ENCODE measurements at places on chromosomes 1 and 21.

DNA sequence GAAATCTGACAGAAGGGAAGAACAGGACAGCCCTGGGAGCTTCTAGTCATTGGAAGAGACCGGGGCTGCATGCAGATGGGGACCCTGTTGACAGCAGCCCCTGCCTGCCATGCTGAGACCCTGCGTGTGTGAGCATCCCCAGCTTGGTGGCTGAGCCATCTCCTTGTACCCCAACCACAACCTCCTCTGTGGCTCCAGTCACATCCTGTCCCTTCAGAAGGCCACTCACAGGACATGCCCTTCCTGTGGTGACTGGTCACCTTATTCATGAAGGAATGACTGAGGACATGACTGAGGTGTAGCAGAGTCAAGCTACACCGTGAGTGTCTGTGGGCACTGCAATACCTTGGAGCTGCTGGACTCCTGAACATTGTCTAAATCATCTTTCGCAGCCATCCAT lies 141.8 kb upstream of the ERRFI1 start:
- no peak for DNase-seq

DNA sequence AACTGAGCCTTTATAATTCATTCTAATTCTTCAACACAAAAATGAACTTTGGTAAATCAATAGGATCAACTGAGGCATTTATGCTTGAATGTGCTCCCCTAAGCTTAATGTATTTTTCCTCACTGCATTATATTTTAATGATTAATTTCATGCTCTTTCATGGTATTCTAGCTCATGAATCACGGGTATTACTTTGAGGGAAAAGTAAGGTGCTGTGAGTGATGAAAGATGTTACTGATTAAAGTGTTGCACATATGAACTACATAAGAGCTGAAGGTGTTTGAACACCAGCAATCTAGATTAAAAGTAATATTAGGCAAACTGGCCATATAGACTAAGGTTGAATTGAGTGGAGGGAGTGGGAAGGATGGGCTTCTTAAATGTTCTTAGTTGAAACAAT lies 1.9 kb downstream of the DPYD start:
- no peak for DNase-seq

GRCh38 chr1:180387413-180387812 lies 115.0 kb downstream of the ACBD6 start:
- no peak for DNase-seq

DNA sequence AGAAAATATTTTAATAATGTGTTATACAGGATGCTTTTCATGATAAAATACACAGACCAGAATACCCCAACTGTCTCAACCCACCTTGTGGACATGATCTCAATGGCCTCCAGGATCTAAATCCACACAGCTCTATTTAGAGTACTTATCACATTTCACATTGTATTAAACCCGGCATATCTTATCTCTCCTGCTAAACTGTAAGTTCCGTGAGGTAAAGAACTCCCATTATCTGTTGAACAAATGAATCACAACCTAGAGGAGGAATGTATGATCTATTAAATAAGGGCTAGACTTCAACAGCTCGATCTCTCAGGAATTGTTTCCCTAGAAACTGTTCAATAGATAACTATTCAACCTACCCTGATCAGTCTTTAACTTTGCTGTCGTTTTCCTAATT lies 6.9 kb downstream of the ETV3 start:
- DNase-seq: no peak

GRCh38 chr1:181135437-181135731 lies 46.9 kb downstream of the IER5 start:
- no peak for DNase-seq

GRCh38 chr1:59971464-59971911 lies 44.9 kb upstream of the CYP2J2 start:
- DNase-seq: peak; percentile 53

DNA sequence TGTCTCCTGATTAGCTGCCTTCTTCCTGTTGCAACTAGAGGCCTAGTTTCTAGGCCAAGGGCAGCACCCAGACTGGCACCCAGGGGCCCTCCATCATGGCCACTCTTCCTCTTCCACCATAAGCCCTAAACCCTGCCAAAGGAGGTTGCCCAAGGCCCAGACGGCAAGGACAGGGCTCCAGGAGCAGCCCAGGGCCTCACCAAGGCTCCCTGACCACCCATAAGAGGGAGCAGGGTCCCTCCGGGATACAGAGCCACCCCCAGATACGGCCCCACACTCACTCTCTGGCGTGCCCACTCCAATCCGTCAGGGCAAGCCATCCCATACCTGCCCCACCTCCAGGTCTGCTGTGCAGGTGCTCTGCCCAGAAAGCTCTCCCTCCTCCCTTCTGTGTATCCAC lies 79.9 kb downstream of the ITPKB start:
- DNase-seq: no peak

- no peak for DNase-seq
Measured at GRCh38 chr1:61011561-61012263, 70.6 kb upstream of the NFIA start.

GRCh38 chr1:75594327-75594726 lies 16.6 kb downstream of the SLC44A5 start:
- DNase-seq: no peak

DNA sequence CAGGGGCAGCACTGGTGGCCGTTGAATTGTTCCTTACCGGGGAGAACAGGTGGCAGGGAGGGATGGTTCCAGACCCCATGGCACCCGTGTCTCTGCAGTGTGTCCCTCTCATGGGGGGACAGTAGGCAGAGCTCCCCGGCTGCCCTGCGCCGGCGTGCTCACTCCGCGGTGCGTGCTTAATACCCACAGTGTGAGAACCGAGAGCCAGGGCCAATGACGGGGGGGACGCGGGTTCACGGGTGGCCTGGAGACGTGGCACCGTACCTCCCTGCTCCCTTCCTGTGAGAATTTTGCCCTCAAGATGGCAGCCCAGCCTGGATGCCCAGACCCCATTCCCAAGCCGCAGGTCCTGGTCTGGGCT lies 47.1 kb downstream of the PRDM16 start:
- no peak for DNase-seq

DNA sequence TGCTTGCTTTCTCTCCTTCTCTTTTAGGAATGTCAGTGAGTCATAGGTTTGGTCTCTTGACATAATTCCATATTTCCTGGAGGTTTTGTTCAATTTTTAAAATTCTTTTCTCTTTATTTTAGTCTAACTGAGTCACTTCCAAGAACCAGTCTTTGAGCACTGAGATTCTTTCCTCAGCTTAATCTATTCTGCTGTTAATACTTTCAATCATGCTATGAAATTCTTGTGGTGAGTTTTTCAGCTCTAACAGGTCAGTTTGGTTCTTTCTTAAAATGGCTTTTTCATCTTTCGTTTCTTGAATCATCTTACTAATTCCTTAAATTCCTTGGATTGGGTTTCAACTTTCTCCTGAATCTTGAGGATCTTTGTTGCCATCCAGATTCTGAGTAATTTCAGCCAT lies 321.0 kb downstream of the PTBP2 start:
- no peak for DNase-seq

DNA sequence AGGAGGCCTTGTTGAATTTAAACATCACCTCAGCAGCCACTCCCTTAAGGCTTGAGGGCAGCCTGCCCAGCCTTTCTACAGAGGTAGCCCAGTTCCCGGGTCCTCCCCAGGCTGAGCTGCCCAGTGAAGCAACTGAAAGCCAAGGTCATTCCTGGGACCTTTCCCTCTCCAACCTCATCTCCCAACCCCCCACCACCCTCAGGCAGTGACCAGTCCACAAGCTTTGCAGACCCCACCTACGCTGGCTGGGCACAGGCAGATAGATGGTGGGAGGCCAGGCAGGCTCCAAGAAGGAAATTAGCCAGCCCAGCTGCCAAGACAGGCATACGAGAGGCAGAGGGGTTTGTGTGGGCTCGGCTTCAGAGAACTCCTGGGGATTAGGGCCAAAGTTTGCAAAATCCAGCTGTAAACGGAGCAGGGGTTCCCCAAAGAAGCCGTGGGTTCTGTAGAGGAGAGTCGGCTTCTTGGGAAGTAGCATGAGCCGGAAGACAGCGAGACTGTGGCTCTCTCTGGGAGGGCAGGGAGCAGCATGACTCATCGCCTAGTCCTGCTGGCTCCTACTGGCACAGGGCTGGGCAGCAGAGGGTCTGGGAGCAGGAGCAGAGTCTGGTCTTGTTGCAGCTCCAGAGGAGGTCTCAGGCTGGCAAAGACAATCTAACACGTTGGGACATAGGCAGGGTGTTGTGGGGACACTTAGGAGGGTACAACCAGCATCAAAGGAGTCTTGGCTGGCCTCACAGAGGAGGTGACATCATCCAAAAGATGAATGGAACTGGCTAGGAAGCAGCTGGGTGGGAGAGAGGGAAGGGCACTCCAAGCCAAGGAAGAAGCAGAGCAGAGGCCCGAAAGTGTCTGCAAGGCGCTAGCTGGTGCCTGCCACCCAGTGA lies 2.8 kb upstream of the ZC3H12A start:
- no peak for DNase-seq

- DNase-seq: no peak
Measured at GRCh38 chr1:230222678-230223077, 155.6 kb downstream of the GALNT2 start.

DNA sequence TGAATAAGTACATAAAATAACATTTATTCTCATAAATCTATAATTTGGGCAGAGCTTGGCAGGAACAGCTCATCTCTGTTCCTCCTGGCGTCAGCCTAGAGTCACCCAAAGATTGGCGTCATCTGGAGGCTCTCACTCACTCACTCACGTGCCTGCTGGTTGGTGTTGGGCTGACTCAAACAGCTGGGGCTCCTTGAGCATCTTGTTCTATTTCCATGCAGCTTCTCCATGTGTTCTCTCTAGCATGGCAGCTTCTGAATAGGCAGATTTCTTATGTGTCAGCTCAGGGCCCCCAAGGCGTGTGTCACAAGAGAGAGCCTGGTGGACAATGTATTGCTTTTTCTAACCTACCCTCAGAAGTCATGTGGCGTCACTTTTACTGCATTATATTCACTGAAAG lies 70.6 kb upstream of the RAB3GAP2 start:
- no peak for DNase-seq

- no peak for DNase-seq
Measured at GRCh38 chr1:19815801-19816736, 986 bp upstream of the RNF186 start.

- DNase-seq: no peak
Measured at GRCh38 chr1:10890491-10891071, 94.1 kb upstream of the CASZ1 start.

DNA sequence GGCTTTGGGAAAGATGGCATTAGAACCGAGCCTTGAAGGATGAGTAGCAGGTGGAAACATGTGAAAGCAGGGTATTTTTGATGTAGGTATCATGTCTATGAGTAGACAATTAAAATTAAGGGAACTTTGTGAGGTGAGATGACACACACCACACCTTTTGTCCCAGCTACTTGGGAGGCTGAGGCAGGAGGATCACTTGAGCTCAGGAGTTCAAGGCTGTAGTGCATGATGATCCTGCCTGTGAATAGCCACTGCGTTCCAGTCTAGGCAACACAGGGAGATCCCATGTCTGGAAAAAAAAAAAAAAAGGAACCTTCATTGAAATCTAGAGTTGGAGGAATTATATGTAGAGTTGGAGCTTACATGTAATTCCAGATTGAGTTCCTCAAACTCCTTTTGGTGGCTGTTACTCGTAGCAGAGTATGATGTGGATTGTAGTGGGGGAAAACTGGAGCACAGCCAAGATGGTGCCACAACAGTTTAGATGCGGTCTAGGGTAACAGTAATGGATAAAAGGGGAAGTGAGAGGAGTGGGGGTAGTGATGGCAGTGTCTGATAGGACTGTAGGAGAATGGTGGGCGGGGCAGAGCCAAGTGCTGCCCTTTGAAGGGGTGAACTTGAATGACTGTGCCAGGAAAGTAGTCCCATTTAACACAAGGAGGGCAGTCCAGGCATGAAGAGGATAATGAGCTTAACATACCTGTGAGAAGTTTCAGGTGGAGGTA lies 17.4 kb downstream of the AK4 start:
- DNase-seq: no peak

- DNase-seq: no peak
Measured at GRCh38 chr1:116791727-116792126, 37.5 kb downstream of the CD2 start.

GRCh38 chr1:157992833-157993146 lies 655 bp upstream of the KIRREL1 start:
- DNase-seq: no peak

DNA sequence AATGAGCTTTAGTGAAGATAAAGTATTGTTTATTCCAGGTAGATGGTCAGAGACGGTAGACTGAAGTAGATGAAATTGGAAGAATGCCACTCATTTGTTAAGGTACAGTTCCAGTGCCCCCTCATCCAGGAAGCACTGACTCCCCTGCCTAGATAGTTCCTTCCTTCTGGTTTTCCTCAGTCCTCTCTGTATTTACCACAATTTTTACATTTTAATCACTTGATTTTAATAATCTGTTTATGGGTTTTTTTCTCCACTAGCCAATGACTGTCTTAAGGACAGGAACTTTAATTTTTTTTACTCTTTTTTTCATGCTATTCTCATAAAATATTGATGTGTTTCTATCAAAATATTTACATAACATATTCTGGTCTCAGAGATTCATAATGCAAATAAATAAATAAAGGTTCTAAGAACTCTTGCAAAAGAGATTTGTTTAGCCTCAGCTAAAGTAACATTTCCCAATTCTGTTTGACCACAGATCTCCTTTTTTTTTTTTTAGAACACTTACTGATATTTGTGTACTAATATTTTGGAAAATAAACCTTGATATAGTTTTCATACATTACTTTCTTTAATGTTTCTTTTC lies 651.6 kb downstream of the PLPP3 start:
- no peak for DNase-seq

DNA sequence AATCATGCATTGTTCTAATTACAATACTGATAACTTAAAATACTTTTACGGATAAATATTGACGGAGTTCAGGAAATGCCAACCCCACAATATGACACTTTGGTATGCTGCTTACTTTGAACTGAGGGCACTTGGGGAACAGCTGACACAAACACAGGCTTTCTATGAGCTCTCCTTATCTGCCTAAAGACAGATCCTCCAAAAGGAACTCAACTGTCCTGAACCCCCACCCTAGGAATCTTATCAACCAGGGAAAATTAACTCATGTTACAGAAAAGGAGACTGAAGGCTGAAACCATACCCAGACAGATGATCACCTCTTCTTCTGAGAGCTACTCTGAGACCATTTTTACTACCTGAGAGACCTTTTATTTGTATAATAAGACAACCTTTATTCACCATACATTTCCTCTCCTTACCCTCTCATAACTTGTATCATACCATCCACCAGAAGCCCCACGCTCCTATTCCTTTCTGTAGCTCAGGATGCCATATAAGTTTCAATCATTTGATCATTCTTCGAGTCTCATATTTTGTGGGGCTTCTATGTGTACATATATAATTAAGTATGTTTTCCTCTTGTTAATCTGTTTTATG lies 239.5 kb downstream of the FAF1 start:
- DNase-seq: no peak

DNA sequence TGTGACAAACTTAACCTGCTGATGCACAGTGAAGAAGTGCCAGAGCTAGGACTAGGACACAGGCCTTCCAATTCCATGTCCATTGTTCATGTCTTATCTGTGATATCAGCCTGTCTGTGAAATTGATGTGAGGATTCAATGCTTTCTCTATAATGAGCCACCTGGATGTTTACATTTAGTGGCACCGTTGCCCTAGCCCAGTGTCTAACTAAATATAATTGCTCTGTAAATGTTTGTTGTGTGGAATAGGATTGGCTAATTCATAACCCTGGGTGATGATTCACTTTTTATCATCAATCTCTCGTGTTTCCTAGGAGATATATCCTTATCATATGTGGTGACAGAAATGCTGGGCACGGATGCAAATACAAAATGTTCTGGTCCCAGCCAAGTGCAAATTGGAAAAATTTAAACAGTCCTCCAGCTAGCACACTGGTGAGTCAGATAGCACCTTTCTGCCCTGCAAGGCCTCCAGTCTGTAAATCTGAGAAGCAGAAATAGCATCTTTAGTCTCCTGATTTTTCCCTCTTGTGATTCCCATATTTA lies 46.9 kb upstream of the GNG12 start:
- DNase-seq: no peak
